Activated T-cell treated with anti-CD3 and anti-CD28 coated beads for 48 hours (primary cell): ENCODE measurements at places on chromosomes 2 and 18.

DNA sequence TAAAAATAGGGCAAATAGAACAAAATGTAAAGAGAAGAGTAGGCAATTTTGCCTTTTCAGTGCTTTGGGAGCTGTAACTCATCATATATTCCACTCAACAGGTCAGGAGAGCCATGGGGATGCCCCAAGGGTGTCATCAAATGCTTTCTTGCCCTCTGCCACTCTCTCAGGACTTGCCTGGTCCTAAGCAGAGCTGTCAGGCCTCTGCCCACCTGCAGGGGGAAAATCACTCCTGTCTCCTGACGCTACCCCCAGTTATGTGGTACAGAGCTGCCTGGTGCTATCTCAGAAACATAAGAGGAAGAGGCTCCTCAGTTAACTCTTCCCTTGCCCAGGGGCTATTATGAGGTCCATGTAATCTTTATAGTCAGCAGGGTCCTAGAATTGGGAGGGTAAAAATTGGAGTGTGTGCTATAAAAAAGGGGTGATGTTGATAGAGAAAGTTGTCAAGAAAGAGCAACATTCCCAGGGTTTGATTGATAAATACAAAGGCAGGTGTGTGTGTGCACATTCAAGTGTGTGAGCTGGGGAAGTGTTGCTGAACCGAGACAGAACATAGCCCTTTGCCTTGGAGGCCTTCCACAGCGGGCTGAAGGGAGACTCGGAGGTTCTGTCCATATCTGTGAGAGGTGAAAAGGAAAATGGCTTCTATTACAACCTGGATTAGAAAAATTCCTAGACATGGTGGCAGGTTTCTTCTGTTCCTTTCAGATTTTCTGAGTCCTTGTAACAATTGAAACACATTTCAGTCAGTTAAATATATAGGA is 25.4 kb downstream of the PTPRM start:
- no peak for DNase-seq

DNA sequence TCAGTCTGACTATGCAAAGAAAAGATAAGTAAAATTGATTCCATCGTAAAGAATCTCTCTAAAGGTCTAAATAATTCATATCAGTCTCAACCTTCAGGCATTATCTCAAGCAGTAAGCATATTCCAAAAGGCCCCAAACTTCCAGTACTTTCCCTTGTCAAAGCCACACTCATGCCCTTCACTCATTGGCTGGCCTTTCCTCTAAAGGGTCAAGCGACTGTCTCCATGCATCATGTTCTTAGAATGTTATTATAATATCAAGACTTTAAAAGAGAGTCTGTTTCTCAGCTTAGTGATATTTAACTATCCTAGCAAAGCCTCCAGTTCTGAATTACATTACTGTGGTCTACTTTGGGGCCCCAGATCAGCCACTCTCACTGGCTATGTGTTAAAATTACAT is 271.3 kb downstream of the MREG start:
- DNase-seq: no peak

DNA sequence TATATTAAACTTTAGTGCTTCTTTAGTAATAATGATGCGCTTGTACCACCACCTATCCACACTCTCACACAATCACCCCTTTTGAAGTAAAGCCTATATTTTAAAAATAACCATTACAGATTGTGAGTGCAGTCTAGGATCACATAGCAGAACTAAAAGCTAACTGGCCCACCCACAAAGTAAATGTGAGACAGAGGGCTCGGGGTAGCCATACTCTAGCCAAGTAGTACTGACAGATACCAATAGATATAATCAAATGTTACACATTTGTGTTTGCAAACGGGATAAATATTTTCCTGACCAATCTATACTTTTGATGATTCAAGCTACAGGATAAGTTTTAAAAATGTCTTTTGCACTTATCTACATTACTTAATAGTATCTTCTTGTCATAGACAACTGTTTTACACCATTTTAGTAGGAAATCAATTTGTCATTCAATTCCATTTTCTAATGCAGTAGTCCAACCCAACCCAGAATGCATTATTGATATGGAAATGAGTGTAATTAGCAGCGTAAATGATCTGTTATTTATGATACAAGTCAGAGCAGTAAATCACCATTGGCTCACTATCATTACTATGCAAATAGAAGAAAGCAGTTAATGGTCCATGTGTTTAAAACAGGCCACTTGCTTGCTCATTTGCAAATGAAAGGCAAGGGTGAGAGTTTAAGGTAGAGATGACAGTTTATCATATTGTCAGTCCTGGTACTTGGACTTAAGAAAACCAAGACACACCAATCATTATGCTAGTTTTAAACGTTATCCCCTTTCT is 111.8 kb downstream of the ERBB4 start:
- no peak for DNase-seq

- no peak for DNase-seq
These were observed 188.7 kb upstream of the ZEB2 start for GRCh38 chr2:144708626-144709025.

DNA sequence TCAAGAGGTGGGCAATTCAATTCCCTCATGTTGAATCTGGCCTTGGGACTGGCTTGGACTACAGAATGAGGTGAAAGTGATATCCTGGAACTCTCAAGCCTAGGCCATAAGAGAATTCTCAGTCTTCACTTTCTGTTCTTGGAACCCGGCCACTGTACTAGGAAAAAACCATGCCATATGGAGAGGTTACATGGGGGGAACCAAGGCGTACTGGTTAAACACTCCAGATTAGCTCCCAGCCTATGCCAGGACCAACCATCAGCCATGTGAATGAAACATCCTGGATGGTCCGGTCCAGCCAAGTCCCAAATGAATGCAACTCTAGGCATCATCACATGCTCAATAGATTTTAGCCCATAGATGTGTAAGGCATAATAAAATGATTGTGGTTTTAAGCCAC is 56.4 kb downstream of the ZNF385B start:
- no peak for DNase-seq

DNA sequence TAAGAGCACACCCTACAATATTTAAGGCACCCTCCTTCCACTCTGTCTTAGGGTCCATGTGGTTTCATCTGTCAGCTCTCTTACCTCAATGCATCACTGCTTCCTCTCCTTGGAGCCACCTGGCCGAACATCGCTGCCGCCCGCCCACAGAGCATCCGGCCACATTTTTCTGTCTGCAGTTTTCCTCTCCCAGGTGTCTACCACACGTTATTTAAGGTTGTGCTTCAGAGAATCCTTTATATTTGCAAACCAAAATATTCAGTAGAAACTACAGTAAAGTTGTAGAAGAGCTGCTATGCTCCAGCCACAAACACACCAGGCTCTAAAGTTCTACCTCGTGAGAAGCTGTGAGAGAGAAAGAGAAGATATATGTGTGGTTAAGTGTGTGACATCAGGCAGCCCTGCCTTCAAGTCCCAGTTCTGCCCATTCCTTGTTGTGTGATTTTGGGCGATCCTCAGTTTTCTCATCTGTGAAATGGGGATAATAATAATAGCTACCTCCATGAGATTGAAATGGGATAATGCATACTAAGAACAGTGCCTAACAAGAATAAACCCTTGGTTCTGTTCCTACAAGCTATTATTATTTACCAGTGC is 4.9 kb upstream of the STK17B start:
- peak; percentile 72 for DNase-seq
